ENCODE measurements at places on chromosomes 7 and 10.

DNA sequence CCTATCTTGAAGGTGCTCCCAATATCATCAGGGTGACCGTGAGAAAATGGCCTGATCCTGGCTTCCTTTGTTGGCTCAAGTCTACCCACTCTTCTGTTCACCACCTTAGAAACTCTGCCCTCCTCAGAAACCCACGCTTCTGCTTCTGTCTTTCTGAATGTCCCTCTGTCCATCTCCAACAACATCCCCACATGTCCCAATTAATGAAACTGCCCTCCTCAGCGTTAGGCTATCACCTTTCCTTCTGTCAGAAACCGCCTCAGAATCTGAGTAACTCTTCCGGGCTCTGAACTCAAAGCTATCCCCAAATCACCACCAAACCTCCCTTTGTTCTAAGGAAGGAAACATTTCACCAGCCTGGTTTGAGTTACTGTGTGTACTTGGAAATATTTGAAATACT lies 315.8 kb upstream of the ZNF32 start:
- no peak for DNase-seq

GRCh38 chr10:64535131-64535867 lies 1014.1 kb downstream of the REEP3 start:
- DNase-seq = no peak

DNA sequence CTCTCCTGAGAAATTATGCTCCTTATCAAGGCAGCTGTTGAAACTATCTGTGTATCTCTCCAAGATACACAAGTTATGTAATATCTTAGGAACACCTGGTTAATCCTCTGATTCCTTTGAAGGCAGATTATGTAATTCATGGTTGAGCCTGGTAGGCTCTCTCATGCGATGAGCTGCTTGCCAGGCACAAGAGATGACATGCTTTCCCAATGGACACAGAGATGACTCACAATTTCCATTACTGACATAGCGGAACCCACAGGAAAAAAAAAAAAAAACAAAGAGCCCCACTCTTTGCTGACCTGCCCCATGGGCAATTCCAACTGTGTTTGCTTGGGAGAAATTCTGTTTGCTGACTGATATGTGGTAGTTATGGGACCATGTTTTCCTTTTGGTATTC lies 736.4 kb upstream of the PHF14 start:
- DNase-seq = no peak

GRCh38 chr7:50270531-50271018 lies 33.9 kb upstream of the IKZF1 start:
- DNase-seq = no peak

DNA sequence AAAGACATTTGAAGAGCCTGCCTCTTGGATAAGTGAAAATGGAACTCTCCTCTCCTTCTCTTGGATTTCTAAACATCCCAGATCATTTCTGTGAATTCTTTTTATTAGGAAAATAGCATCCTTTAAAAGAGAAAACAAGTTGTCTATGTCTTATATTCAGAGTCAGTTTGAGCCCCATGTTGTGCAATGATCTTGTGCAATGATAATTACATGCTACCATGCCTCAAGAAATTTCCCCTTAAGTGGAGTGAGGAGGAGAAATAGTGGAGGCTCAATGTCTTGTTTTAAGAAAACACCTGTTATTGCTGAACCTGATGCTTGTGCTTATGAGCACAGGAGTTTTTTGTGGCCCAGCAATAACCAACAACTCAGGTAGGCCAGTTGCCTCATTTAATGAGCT lies 103.6 kb downstream of the NPSR1 start:
- DNase-seq = no peak

DNA sequence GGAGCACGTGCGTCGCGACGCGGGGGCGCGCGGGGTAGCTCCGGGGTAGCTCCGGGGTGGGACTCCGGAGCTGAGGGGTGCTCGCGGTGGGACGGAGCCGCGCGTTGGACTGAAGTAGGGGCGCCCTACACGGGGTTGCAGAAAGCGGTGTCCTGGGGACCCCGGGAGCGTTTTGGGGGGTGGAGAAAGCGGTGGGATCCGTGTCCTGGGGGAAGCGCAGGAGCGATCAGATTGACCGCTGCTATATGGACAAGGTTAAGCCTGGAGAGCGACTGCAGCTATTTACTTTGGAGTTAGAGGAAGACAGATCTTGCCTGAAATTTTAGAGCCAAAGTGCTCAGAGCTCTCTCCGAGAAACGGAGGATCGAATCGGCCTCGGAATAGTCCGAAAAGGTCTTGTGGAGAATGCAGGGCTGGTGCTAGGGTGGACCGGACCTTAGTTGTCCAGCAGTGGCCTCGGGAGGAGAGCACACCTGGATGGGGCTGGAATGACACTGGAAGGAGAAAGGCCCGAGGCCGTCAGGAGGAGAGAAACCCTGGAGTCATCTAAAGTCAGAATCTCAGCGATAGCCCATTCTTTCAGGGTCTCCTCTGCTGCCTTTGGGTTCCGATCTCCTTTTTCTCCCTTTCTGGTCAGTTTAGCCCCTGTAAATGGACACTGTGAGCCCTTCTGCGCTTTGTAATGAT lies 564 bp downstream of the PDSS1 start:
- no peak for DNase-seq

DNA sequence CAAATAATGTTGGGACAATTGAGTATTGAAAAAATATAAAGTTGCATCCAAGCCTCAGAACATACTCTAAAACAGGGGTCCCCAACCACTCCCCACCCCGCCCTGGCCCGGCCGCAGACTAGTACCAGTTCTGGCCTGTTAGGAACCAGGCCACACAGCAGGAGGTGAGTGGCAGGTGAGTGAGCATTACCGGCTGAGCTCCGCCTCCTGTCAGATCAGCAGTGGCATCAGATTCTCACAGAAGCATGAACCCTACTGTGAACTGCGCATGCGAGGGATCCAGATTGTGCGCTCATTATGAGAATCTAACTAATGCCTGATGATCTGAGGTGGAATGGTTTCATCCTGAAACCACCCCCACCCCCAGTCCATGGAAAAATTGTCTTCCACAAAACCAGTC lies 19.4 kb downstream of the HIPK2 start:
- no peak for DNase-seq

DNA sequence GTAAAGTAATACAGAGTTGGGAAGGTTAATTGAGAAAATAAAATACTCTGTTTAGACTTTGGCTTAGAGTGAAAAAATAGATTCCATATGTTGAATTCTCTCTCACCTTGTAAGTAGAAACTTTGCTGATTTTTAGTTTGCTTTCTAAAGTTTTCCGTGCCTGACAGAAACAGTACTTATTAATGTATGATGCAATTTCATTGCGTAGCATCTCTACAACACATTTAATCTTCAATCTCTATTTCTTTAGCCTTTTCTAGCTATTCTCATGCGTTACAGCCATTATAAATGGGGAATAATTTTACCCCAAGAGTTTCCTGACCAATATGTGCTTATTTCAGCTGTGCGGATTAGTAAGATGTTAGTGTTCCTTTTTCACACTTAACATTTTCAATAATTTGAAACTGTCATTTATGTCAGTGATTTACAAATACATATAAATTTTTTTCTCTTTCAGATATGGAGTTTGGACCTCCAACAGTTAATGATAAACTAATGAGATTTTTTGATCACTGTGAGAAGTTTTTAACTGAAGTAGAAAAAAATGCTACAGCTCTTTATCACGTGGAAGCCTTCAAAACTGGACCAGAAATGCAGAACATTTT lies 3.3 kb downstream of the MINPP1 start:
- no peak for DNase-seq

- DNase-seq = no peak
These were observed 208.6 kb upstream of the NPY start for GRCh38 chr7:24075426-24075810.

- no peak for DNase-seq
These were observed 1.3 kb downstream of the THSD7A start for GRCh38 chr7:11830582-11831155.

- DNase-seq = no peak
These were observed 366.5 kb upstream of the KLF6 start for GRCh38 chr10:4151466-4151865.

GRCh38 chr7:113414401-113415035 lies 296.2 kb upstream of the SMIM30 start:
- no peak for DNase-seq

GRCh38 chr10:10774416-10774815 lies 243.3 kb upstream of the CELF2 start:
- DNase-seq = no peak

DNA sequence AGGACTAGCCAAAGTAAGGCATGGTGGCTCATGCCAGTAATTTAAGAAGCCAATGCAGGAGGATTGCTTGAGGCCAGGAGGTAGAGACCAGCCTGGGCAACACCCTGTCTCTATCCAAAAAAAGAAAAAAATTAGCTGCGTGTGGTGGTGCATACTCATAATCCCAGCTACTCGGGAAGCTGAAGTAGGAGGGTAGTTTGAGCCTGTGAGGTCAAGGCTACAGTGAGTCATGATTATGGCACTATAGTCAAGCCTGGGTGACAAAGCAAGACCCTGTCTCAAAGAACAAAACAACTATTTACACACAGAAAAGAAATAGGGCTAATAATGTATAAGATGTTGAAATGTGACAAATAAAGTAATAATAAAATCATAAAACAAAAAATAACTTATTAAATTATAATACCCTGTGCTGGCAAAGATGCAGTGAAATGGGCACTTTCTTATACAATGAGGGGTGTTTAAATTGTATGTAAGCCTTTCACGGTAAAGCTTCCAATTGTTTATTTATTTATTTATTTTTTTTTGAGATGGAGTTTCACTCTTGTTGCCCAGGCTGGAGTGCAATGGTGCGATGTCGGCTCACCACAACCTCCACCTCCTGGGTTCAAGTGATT lies 175.2 kb downstream of the TPST1 start:
- DNase-seq = peak; percentile 48

DNA sequence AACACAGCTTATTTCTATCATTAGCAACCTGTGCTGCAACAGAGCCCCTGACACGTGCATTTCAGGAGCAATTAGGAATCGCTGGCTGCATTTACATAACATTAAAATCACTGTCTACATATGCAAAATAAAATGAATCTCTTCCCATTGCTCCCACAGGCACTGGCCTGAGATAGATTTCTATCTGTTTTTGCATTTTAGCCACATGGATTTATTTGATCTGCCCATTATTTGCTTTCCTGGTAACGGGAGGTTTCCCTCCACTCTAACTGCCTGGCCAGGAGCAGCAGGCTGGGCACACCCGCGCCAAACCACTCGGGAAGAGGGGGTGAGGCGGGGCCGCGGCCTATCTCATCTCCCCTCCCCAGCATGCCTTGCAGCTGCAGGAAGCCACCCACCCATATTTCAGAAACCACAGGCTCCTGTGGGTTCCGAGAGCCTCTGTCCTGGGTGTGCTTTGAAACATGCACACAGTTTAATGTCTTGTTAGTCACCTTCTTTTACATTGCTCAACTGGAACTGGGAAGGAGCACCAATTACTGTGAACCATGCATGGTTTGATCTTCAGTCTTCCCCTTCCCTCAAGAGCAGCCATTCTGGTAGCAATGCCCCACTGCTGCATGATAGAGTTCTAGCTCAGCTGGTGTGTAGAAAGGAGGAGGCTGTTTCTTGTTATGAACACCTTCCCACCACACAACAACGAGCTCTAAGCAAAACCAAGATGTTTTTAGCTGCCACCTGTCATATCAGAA lies 37.7 kb upstream of the IKZF1 start:
- DNase-seq = no peak

GRCh38 chr7:122919643-122920181 lies 33.5 kb upstream of the CADPS2 start:
- DNase-seq = no peak

DNA sequence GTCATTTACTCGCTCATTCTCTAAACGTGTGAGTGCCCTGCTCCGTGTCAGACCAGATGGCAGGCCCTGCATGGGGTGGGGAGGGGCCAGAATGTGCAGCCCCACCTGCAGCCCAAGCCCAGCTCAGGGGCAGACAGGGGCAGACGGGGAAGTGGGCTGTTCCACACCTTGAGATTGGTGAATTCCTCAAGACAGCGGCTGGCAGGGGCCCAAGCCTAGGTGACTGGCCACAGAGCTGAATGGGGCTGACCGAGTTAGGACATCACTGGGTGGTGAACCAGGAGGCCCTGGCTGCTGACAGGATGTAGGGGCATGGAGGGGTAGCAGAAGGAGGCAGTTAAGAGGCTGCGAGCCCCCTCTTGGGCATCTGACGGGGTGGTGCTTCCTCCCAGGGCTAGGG lies 79.1 kb downstream of the MGMT start:
- no peak for DNase-seq

- DNase-seq = peak; percentile 45
These were observed 202.1 kb downstream of the TNS3 start for GRCh38 chr7:47379629-47380324.

DNA sequence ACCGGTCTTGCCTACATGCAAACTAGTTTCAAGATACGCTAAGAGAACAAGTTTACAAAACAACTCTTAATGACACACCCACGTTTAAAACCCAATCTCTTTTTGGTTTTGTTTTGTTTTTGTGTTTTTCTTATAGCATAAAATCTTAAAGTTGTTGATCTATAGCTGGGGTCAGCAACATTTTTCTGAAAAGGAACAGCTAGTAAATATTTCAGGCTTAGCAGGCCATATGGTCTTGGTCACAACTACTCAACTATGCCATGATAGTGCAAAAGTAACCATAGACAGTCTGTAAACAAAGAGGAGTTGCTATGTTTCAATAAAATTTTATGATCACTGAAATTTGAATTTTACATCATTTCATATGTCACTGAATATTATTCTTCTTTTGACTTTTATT lies 327.4 kb downstream of the AGMO start:
- no peak for DNase-seq

DNA sequence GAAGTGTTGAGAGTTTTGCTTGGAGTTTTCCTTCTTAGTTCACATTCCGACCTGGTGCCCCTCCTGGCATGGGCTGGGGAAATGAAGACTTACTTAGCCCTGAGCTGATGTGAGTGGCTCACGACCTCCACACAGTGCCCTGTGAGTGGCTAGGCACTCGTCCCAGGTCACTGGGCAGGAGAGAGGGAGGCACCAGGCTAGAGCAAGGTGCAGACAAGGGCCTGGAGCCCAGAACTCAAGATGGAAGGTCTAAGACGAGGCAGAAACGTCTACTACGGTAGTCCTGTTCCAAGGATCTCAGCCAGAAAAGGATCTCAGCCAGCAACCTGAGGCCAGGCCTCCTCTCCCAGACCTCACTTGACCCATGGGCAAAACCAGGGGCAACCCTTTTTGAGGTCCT lies 22.4 kb downstream of the ANXA11 start:
- no peak for DNase-seq

GRCh38 chr10:30722956-30723620 lies 93.5 kb upstream of the LYZL2 start:
- DNase-seq = no peak
